GM13977 (cell line): ENCODE measurements at places on chromosomes 4 and X.
A peak's percentile ranks its signal among the peaks of the same experiment; 100 is the strongest.

DNA sequence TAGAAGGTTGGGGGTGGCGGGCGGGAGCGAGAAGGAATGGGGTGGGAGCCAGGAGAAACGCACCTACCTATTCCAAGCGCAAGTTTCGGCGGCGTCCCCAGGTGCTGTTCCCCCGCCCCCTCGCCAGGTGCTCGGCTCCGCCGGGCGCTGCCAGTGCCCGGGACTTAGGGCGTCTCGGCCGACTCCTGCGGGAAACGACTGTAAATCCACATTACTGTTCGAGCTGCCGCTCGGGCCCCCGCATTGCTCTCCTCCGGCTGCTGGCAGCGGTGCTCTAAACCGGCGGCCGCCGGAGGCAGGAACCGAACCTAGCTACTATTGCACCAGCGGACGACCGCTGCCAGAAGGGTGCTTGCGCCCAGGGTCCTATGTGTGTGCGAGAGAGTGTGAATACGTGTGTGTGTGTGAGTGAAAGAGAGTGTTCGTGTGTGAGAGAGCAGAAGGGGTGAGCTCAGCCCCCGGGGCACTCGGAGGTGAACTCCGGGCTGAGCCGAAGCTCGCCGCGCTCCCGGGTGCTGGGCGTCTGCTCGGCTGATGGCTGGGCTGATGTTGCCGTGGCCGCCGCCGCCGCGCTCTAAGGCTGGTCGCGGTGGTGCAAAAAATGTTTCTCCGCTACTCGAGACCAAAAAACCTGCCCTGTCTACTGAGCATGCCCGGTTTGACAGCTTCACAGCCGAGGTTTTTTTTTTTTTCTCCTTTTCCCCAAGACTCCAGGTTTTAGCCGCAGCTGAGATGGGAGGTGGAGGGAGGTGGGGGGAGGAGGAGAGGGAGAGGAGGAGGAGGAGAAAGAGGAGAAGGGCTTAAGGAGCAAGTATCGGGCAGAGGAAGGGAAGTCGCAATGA, 115.7 kb upstream of the TEX13C start:
- no peak for DNase-seq

DNA sequence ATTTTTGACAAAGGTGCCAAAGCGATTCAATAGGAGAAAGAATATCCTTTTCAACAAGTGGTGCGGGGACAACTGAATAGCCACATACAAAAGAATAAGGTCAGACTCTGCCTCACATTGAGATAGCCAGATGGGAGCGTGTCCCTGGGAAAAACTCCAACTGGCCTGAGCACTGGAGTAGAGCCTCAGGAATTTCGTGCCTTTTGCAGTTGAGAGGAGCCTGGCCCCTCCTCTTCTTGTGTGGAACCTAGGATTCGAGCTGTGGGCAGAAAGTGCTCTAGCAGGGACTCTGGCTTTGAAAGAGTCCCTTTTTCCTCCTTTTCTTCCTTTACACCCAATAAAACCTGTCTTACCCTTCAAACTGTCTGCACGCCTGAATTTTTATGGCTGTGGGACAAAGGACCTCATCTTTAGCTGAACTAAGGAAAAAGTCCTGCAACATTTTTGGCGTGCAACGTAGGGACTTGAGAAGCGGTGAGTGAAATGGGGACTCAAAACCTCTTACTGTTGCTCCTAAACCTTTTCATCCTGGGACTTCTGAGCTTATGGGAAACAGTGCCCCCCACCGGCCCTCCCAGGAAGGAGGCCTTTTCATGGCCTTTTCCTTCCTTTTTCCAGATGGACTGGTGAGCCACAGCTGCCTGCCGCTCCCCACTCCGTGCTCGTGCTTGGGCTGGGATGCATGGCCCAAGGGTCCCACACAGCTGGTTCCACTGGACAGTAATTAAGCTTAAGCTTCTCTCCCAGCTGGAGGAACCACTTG, 68.6 kb downstream of the BMP15 start:
- no peak for DNase-seq

DNA sequence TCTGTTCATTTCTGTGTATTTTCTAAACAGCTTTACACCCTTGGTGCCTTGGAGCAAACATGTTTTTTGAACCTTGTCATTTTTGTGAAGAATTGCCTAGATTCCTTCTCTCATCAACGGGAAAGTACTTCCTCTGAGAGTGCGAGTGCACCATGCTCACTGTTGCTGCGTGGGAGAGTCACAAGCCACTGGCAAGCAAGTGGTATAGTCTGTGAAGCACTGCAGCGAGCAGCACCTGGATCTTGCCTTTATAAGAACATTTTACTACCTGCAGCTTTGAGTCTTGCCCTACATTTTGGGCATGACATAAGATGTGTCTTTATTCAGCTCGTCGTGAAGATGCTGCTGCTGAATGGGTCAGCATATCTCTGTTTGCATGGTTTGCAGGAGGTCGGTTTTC, 44.9 kb downstream of the HADH start:
- no peak for DNase-seq

DNA sequence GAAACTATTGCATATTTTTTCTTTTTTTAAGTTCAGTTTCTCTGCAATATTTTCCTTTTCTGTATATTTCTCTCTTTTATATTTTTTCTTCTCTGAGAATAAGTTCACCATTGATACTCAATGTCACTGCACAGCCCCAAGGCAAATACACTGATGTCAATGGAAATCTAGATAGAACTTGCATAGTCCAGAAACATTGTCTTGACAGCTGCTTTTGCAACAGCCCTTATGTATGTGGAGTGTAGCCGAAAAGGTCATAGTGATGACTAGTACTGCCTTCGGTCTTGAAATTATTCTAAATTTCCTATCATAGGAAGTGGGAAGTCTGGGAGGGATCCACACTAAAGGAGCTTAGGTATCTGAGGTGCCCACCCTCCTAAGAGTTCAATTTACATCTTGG, 150.0 kb downstream of the SPOCK3 start:
- DNase-seq, result no peak

DNA sequence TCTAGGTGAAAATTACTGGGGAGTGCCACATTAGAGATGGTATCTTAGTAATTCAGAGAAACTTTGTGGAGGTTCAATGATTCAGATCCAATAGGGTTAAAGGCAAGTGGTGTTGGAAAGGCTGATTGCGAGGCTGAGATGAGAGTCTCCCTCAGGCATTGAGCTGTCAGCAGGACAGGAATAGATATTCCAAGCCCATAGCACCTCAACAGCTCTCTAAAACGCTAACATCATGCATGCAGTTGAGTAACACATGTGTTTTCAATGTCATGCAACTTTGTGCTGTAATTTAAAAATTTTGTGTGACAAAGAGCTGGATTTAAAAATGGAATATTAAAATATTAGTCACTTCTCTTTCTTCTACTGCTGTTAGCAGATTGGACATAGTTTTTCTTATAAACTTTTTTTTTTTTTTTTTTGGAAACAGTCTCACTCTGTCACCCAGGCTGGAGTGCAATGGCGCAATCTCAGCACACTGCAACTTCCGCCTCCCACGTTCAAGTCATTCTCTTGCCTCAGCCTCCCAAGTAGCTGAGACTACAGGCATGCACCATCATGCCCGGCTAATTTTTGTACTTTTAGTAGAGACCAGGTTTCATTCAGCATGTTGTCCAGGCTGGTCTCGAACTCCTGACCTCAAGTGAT, 173.5 kb upstream of the C1QTNF7 start:
- DNase-seq, result no peak

GRCh38 chr4:105944540-105944939, 49.3 kb downstream of the NPNT start:
- DNase-seq, result no peak

DNA sequence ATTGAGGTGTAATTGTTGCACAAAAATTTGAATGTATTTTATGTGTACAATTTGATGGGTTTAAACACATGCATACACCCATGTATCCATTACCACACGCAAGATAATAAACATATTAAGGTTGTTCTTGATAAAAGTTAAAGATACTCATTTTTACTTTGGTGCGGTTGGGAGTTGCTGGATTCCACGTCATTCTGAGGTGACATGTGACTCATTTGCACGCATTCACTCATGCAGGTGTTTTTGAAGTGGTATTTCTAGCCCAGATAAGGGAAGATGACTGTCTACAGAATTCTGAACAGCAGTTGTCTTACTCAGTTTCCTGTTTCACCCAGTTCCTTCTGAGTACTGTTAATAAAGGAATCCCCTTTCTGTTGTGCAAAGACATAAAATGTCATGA, 142.0 kb downstream of the RTL3 start:
- DNase-seq, result peak; percentile 11

DNA sequence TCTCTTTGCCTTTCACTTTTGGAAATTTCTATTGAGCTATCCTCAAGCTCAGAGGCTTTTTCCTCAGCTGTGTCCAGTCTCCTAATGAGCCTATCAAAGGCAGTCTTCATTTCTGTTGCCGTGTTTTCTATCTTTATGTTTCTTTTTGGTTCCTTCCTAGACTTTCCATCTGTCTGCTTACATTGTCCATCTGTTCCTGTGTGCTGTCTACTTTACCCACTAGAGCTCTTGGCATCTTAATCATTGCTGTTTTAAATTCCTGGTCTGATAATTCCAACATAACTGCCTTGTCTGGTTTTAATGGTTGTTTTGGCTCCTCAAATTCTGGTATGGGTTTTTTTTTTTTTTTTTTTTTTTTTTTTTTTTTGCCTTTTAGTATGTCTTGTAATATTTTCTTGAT, 9.3 kb upstream of the PDE6B start:
- no peak for DNase-seq

DNA sequence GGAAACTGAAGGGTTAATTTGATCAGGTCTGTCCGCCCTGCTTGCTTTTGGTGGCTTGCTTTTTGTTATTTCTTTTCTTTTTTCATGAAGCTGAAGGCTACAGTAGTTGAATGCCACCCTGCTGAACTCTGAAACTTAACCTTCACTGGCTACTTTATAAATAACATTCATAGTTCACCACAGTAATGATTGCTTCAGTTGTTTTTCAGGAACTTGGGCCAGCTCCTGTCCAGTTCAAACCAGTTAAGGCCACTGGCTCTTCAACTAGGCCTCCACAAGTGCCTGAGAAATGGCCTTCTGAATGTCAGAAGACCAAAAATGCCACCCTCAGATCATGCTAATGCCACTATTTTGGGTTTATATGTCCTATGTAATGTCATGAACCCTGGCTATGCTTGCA, 7.7 kb upstream of the ASB9 start:
- no peak for DNase-seq

- no peak for DNase-seq
Observed at GRCh38 chr4:3226467-3226866, 22.5 kb upstream of the MSANTD1 start.

GRCh38 chr4:180828455-180829018, 1414.7 kb upstream of the TENM3 start:
- DNase-seq, result peak; percentile 20
